ENCODE measurements at places on chromosomes 7 and 10. TPM values are rescaled to one million over a fixed set of nuclear protein-coding genes. Genes with fewer than 3 reads are reported as not detected.

The SPDYE9 gene
- total RNA-seq, result not detected

The SLC16A12 gene
- total RNA-seq, result 0.24 TPM

The SUGCT gene
- total RNA-seq, result 1.6 TPM

The MEIG1 gene
- 0.76 TPM for total RNA-seq

The OLAH gene
- total RNA-seq, result 0.09 TPM

The TLX1 gene
- 0.05 TPM for total RNA-seq

The ZNF503 gene
- 0.38 TPM for total RNA-seq

The CELF2 gene
- total RNA-seq, result 42.4 TPM

GRCh38 chr7:4775848-4776623, 613 bp downstream of the AP5Z1 start:
- H3K4me3 ChIP-seq, result peak overlapping the region; percentile 98
- DNase-seq, result no peak
- peaks cover 19% of the 10 kb centered on the region for H3K4me1 ChIP-seq

DNA sequence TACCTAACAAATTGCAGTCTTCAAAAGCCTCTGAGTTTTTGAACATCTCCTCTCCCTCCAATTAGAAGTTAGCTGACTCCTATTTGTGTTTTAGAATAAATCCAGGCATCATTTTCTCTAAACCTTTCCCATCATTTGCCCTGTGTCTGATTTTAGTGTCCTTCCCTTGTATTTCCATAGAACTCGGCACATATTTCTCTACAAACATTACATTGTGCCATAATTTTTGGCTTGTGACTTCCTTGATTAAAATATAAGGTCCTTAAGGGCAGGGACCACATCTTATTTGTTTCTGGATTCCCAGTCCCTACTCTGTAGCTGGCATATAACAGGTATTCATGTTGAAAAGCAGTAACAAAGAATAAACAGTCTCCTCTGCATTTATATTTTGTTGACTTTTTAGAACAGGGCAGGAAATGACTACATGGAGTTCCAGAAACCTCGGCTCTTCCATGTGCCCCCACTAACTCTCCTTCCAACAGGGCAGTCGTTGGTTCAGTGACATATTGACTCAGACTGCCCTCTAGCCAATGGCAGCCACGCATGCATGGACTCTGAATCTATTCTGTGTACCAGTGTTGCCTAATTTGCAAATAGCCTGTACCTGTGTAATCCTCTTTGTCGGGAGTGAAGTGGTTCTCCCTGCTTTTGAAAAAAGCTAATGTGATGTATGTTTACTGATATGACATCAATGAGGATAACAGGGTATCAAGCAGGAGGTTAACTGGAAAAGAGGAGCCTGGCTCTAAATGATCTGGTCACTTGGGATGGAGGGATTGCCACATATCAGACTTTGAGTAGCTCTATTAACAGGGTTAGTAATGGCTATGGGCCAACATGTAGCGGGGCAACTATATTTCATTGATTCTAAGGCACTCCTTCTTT, 19.8 kb upstream of the CPN1 start:
- no peak for DNase-seq
- H3K27me3 ChIP-seq, result peaks cover 2% of the 10 kb centered on the region
- H3K36me3 ChIP-seq, result no peaks in the 10 kb centered on the region
- no peak overlapping the region for H3K27ac ChIP-seq
- H3K4me1 ChIP-seq, result no peaks in the 10 kb centered on the region

- H3K36me3 ChIP-seq, result no peaks in the 10 kb centered on the region
- H3K27me3 ChIP-seq, result no peaks in the 10 kb centered on the region
- no peaks in the 10 kb centered on the region for H3K4me1 ChIP-seq
- DNase-seq, result no peak
- H3K27ac ChIP-seq, result no peak overlapping the region
Measured at GRCh38 chr10:95324436-95325268, 33.8 kb upstream of the PDLIM1 start.

DNA sequence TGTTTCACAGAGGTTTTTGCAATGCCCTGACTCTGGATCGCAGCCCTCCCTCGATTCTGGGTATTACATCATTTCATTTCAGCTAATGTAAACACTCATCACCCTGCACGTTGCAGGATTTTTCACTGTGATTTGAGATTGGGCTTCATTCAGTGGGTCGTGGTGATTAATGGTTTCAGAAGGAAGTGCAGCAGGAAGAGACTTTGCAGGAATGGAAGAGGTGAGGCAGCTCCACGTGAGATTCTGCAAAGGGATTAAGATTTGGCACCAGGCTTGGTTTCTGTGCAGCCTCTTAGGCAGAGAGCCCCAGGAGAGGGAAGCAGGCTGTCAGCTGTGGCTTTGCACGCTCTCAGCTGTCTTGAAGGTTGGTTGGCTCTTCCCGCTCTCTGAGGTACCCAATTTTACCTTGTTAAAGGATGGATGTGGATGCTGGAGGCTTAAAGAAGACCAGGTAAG, 95.2 kb downstream of the PLCE1 start:
- no peaks in the 10 kb centered on the region for H3K4me1 ChIP-seq
- H3K4me3 ChIP-seq, result no peak overlapping the region
- DNase-seq, result no peak
- no peak overlapping the region for H3K27ac ChIP-seq
- no peaks in the 10 kb centered on the region for H3K36me3 ChIP-seq

DNA sequence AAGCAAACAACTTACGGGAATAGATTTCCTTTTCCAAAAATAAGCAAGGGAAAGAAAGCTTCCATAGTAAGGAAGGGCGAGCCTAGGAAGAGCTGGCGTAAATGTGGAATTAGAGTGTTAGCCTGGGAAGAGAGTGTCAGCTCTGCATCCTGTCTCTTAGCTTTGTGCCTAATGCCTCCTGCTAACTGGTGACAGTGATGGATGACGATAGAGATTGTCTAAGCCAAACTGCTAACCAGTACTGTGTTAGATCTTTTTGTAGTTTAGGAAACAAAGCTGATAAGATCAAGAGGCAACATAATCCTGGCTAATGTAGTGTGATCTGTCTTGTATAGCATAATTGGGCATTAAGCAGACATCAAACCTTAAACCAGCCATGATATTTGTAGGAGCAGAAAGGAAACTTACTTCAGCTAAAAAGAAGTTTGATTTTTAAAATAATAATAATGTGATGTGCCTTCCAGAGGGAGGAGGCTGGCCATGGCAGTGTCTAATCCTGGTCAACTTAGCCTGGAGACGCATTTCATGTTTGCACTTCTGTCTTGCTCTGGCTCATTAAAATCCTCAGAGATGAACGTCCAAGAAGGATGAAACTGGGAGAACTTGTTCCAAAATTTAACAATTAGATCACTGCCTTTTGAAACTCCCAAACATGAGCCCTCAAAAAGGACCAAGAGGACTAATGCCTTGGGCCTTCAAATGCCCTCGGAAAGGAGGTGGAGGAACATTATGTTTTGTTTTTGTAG, 85.1 kb downstream of the FAM204A start:
- no peak overlapping the region for H3K27ac ChIP-seq
- no peak overlapping the region for H3K4me3 ChIP-seq
- no peaks in the 10 kb centered on the region for H3K36me3 ChIP-seq
- DNase-seq, result no peak
- no peaks in the 10 kb centered on the region for H3K4me1 ChIP-seq

DNA sequence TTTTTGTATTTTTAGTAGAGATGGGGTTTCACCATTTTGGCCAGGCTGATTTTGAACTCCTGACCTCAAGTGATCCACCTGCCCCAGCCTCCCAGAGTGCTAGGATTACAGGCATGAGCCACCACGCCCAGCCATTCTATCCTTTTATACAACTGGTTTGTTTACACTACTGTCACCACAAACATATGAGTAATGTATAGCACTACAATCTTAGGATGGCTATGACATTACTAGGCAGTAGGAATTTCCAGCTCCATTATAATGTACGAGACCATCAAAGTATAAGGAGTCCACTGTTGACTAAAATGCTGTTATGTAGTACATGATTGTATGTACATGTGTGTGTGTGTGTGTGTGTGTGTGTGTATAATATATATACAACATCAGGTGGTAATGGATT, 1126.1 kb upstream of the LRRN3 start:
- no peak for DNase-seq
- H3K4me3 ChIP-seq, result no peak overlapping the region
- no peaks in the 10 kb centered on the region for H3K27me3 ChIP-seq
- H3K4me1 ChIP-seq, result no peaks in the 10 kb centered on the region
- no peaks in the 10 kb centered on the region for H3K36me3 ChIP-seq

- H3K4me1 ChIP-seq, result no peaks in the 10 kb centered on the region
- no peak for DNase-seq
- no peaks in the 10 kb centered on the region for H3K36me3 ChIP-seq
- H3K4me3 ChIP-seq, result no peak overlapping the region
Measured at GRCh38 chr10:50992972-50993766, 81.1 kb upstream of the PRKG1 start.

DNA sequence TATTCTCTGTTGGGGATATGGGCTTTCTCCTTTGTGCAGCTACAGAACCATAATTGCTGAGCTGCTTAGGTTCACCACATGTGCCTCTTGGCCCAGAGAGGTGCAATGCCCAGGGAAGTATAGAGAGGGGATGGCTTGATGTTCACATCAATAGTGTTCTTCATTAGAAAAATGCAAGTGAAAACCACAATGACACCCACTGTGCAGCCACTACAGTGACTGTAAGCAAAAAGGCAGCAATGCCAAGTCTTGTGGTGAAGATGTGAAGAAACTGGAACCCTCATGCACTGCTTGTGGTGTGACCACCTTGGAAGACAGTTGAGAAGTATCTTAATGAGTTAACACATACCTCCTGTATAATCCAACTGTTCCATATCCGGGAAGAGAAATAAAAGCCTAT, 318.9 kb upstream of the ZMIZ1 start:
- no peak overlapping the region for H3K4me3 ChIP-seq
- peaks cover 2% of the 10 kb centered on the region for H3K27me3 ChIP-seq
- no peak overlapping the region for H3K27ac ChIP-seq
- no peaks in the 10 kb centered on the region for H3K4me1 ChIP-seq

- H3K4me3 ChIP-seq, result no peak overlapping the region
- H3K27me3 ChIP-seq, result no peaks in the 10 kb centered on the region
- H3K4me1 ChIP-seq, result no peaks in the 10 kb centered on the region
- no peak overlapping the region for H3K27ac ChIP-seq
- DNase-seq, result peak; percentile 25
Measured at GRCh38 chr10:98170249-98171117, 36.0 kb downstream of the R3HCC1L start.

GRCh38 chr10:46286991-46287693, at the start of gene ANTXRL:
Gene ANTXRL, plus strand, starts transcription at chr10:46286997. Its CDS starts 266 bp downstream, at chr10:46287263.
- no peak for DNase-seq
- peaks cover 12% of the 10 kb centered on the region for H3K4me1 ChIP-seq
- peaks cover 9% of the 10 kb centered on the region for H3K27me3 ChIP-seq
- H3K36me3 ChIP-seq, result no peaks in the 10 kb centered on the region

- H3K36me3 ChIP-seq, result no peaks in the 10 kb centered on the region
- no peak overlapping the region for H3K27ac ChIP-seq
- no peaks in the 10 kb centered on the region for H3K4me1 ChIP-seq
- DNase-seq, result no peak
- H3K4me3 ChIP-seq, result no peak overlapping the region
Measured at GRCh38 chr7:14021069-14021468, 31.6 kb upstream of the ETV1 start.

GRCh38 chr10:8975535-8975934, 921.0 kb downstream of the GATA3 start:
- H3K4me1 ChIP-seq, result no peaks in the 10 kb centered on the region
- no peak for DNase-seq
- H3K27me3 ChIP-seq, result no peaks in the 10 kb centered on the region
- no peaks in the 10 kb centered on the region for H3K36me3 ChIP-seq
- H3K27ac ChIP-seq, result no peak overlapping the region

- no peak overlapping the region for H3K4me3 ChIP-seq
- DNase-seq, result no peak
- H3K36me3 ChIP-seq, result no peaks in the 10 kb centered on the region
- H3K27me3 ChIP-seq, result peaks cover 3% of the 10 kb centered on the region
Measured at GRCh38 chr10:100972115-100972903, 3.0 kb downstream of the SEMA4G start.

DNA sequence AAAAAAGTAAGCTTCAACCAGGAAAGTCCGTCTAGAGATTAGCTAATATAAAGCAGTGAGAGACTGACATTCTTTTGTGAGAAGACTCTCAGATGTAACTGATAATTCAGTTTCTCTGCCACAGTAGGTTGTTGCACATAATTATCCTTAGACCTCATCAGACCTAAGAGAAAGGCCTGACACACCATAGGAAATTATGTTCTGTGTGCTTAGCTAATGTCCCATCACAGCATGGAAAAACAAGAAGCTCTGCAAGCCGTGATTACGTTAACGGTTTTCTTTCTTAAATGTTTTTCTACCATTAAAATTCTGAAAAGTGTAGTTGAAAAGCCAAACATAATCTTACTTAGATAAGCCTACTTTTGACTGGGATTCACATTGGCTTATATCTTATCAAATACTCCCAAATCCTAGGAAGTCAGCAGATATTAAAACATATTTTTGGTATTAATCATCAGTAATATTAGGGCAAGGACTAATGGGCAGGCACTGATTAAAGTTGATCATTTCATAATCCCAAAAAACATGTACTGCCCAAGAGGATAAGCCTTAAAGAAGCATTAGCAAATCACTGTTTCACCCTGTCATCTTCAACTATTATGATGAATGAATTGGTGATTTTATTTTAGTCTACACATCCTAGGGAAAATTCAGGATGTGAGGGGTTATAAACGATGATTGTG, 5.2 kb downstream of the CSTF2T start:
- H3K36me3 ChIP-seq, result peaks cover 12% of the 10 kb centered on the region
- peaks cover 20% of the 10 kb centered on the region for H3K4me1 ChIP-seq
- H3K4me3 ChIP-seq, result no peak overlapping the region
- H3K27me3 ChIP-seq, result no peaks in the 10 kb centered on the region
- H3K27ac ChIP-seq, result no peak overlapping the region

DNA sequence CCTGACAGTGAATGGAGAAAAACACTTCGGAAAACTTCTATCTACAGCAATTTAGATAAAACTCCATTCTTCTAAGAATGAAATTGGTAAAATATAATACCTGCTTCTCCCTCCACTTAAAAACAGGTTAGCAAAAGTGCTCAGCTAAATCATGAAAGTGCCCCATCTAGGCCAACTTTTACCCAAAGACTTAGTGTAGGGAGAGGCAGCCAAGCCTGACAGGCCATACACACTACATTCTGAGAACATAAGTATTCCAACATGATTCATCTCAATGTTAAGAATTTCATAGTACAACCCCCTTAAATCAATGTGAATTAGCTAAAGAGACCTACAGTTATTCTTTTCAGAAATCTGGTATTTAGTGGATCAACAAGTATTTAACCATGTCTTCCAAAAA, 7.2 kb downstream of the FAM3C start:
- H3K36me3 ChIP-seq, result no peaks in the 10 kb centered on the region
- no peaks in the 10 kb centered on the region for H3K27me3 ChIP-seq
- H3K4me3 ChIP-seq, result no peak overlapping the region
- no peak for DNase-seq
- no peak overlapping the region for H3K27ac ChIP-seq

GRCh38 chr10:89954787-89955566, 253.6 kb downstream of the KIF20B start:
- H3K27me3 ChIP-seq, result no peaks in the 10 kb centered on the region
- no peaks in the 10 kb centered on the region for H3K4me1 ChIP-seq
- DNase-seq, result no peak
- no peak overlapping the region for H3K4me3 ChIP-seq
- no peak overlapping the region for H3K27ac ChIP-seq
